ENCODE measurements at places on chromosomes 5 and 9.

DNA sequence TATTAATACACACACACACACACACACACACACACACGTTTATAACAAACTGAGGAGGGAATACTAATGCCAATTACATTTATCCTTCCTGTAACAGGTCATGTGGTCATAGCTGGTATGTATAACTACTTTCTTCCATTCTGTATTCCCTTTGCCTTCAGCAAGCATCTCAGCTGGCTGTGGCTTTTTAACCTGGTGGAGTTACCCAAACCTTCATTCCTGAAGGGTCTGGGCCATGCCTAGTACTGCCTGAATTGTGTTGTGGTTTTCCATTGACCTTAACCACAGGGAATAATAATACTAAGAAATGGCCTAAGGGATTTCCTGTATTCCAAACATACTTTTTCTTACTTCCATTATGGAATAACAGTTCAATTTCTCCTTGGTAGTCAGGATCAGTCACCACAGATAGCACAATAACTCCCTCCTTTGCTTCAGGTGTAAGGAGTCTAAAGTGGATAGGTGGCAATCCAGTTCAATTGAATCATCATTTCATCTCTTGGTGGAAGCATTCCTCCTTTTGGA lies 222.2 kb upstream of the MEF2C start:
- DNase-seq = no peak

- DNase-seq = no peak
Measured at GRCh38 chr9:102362470-102363132, 624.2 kb upstream of the GRIN3A start.

GRCh38 chr5:143084407-143084806 lies 314.2 kb downstream of the ARHGAP26 start:
- DNase-seq = no peak

DNA sequence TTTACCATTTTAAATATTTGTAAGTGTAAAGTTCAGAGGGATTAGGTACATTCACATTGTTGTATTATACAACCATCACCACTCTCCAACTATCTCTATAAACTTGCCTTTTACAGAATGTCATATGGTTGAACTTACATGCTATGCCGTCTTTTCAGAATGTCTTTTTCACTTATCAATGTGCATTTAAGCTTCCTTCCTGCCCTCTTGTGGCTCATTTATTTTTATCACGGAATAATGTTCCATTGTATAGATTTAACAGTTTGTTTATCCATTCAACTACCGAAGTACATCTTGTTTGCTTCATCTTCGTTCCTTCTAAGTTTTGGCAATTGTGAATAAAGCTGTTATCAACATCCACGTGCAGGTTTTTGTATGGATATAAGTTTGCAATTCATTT lies 133.3 kb upstream of the C6 start:
- no peak for DNase-seq

- DNase-seq = no peak
Measured at GRCh38 chr9:126587187-126588185, 26.2 kb upstream of the LMX1B start.

- DNase-seq = peak; percentile 55
Measured at GRCh38 chr9:107638521-107639310, 149.1 kb upstream of the KLF4 start.

DNA sequence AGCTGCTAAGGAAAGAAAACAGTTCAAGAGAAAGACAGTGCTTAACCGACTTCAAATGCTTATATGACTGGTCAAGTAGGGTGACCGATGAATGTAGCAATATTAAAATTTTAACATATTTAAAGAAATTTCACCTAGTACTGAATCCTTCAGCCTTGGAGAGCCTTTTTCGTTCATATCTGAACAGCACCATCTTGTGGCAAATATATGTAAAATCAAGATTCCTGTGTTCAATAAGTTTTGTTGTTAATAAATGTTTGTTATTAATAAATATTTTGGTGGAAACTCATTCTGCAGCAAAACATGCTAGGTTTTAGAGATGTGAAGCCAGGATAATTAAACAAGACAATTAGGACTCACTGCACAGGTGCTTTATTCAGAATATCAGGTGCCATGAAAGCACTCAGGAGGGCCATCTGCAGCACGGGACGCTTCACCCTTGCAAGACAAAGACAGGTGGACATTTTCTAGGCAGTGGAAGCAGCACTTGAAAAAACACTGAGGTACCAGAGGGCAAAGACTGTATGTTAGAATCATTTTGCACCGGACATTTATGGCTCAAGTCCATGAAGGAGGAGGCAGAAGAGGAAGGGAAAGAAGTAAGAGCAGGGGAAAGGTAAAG lies 15.6 kb downstream of the TICAM2 start:
- peak; percentile 27 for DNase-seq

GRCh38 chr5:73233053-73233460 lies 60.1 kb downstream of the TMEM174 start:
- DNase-seq = no peak

GRCh38 chr9:132283165-132283564 lies 71.6 kb downstream of the SETX start:
- DNase-seq = no peak

GRCh38 chr9:70566751-70567150 lies 152.3 kb upstream of the KLF9 start:
- no peak for DNase-seq

- DNase-seq = peak; percentile 27
Measured at GRCh38 chr9:805151-805550, 36.3 kb upstream of the DMRT1 start.

GRCh38 chr5:119656023-119656422 lies 26.7 kb downstream of the FAM170A start:
- no peak for DNase-seq

DNA sequence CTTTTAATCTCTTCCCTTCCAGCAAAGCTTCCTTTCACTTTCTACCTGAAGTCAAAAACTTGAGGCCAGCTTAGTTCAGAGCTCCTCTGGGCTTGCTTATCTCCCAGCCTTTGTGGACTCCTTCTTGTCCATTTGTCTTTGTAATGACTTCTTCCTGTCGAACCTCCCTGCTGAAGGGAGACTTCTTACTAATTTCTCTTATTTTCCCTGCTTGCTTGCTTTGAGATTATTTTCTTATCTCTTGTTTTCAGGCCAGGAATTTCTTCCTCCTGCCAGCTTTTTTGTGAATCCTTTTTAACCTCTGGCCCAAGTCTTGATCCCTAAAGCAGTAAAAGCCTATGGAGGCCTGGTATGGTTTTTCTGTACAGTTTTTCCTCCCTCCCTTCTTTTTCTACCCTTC lies 46.8 kb upstream of the DHFR start:
- DNase-seq = no peak

- DNase-seq = no peak
Measured at GRCh38 chr5:124878583-124879342, 132.3 kb upstream of the ZNF608 start.

DNA sequence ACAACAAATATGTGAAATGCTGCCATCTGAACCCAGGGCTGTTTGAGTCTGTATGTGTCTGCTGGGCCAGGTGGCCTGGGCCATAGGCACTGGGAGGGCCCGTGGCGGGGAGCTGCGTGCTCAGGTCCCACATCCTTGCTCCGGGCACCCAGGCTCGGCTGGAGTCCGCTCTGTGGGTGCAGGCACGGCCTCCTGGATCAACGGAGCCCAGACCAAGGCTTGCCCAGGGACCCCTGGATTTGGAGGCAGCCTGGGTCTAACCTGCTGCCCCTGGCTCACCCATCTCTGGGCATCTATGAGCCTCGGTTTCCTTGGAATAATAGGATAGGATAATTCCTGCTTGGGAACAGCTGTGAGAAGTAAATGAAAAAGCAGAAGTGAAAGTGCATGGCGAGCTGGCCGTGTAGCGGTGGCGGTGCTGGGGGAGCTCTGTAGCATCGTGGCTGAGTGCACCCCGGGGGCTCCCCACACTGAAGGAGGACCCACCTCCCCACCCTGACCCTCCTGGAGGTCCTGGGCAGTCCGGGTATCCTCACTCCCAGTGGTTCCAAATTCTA lies 1.2 kb downstream of the CDHR2 start:
- DNase-seq = no peak

- DNase-seq = no peak
Measured at GRCh38 chr9:123438321-123438720, 82.3 kb downstream of the CRB2 start.

GRCh38 chr5:3202570-3202969 lies 393.1 kb upstream of the IRX1 start:
- DNase-seq = no peak

- DNase-seq = no peak
Measured at GRCh38 chr5:90843443-90843842, 284.8 kb downstream of the ADGRV1 start.

DNA sequence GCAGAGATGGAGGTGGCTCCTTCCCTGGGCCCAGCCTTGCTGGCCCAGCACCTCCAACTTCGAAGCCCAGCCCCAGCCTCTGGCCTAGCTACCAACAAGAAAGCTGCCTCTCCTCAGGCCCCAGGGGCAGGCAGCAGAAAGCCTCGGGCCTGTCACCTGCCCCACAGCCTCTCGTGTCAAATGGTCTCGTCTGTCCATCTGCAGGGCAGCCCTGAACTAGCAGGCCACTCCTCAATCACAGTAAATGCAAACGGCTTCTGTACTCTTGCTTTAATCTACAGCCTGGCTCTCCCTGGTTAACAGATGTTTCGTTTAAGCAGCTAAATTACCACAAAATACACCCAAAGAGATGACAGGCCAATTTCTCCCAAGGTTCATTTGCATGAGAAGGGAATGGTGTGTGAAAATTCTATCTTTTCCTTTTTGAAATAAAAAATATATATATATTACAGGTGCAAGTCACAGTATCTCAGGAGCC lies 21.5 kb downstream of the VAV2 start:
- no peak for DNase-seq

DNA sequence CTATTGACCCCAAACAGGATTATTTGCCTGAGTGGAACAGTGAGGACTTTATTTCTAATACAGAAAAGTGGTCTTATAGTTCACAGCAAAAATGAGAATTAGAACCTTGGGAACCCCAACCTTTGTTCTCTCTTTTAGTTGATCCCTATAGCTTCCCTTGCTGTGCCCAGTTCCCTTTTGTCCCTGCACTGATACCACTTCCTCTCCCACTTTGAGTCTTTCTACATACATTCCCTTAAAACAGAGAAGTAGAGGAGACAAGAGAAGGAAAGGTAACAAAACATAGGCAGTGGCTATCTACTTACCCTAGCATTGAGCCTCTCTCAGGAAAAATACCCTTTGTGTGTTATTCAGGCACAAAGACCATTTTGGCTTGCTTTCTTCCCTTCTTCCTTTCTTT lies 246.4 kb downstream of the FAM114A2 start:
- no peak for DNase-seq

DNA sequence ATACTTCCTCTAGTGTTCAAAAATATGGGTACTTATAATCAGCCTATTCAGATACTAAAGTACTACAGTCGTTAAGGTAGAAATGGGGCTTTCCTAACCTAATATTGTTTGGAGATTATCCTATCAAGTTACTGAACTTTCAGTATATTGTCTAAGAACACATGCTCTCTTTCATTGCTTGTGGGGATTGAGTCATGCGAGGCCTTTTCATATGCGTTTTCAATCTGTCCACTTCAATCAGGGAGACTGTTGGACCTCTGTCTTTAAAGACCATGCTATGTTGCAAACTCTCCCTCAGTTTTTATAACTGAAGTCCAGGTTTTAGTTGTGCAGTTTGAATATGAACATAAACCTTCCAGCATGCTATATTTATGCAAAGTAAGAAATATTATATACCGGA lies 15.0 kb downstream of the PRR16 start:
- no peak for DNase-seq

GRCh38 chr5:10673017-10673389 lies 88.0 kb downstream of the DAP start:
- no peak for DNase-seq

- peak; percentile 10 for DNase-seq
Measured at GRCh38 chr5:28734396-28734795, 1696.0 kb upstream of the CDH9 start.

DNA sequence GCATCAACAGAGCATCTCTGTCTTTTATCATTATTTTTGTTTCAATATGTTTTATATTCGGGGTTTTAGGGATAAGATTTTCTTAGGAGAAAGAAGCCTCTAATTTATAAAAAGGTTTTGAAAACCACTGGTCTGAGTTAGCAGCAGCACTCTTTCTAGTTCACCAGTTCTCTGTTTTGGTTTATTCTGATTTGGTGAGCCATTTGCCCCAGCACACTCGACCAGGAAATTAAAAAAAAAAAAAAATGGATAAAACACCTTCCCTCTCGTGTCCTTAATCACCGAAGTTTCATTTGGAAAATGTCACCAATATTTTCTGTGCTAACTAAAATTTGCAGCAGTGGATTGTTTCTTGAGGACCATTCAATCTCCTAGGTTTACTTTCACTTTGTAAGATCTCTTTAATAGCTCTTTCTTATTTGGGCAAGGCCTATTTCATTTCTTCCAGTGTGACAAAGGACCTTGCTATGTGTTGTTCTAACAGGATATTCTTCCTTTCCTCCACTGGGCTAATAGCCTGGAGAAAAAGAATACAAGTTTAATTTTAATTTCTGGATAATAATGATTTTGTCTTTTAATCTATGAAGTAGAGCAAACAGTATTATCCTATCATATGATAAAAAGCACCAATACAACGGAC lies 57.8 kb upstream of the ANXA1 start:
- DNase-seq = peak; percentile 18

Data from A172 (cell line).